Esophagus squamous epithelium (tissue), 5 donors: ENCODE measurements at places on chromosomes 4 and X.

- DNase-seq = no peak
Observed at GRCh38 chr4:90226734-90227133, 99.5 kb downstream of the CCSER1 start.

- no peak for DNase-seq
Observed at GRCh38 chr4:140426610-140427105, 790 bp downstream of the CLGN start.

DNA sequence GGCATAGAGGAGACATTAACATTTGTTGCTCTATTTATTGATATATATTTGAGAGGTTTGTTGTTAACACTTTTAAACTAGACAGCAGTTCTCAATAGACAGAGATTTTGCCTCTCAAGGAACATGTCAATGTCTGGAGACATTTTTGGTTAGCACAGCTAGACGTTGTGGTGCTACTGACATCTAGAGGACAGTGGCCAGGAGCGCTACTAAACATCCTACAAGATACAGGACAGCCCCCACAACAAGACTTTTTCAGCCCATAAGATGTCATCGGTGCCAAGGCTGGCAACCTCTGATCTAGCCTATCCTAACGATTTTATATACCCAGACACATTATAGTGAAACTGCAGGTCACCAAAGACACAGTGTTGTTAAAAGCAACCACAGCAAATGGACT lies 18.4 kb upstream of the CTSO start:
- no peak for DNase-seq

- no peak for DNase-seq
Observed at GRCh38 chr4:155837203-155837796, 28.8 kb downstream of the ASIC5 start.

GRCh38 chr4:99653916-99654315 lies 3.7 kb downstream of the C4orf54 start:
- DNase-seq = no peak

- DNase-seq = no peak
Observed at GRCh38 chr4:89509708-89510281, 202.2 kb upstream of the GPRIN3 start.
